ENCODE measurements at places on chromosomes 1 and 21.

- no peak for DNase-seq
Measured at GRCh38 chr1:22318279-22318981, 133.2 kb upstream of the ZBTB40 start.

- DNase-seq: no peak
Measured at GRCh38 chr1:228063251-228064191, 19.0 kb upstream of the ARF1 start.

- no peak for DNase-seq
Measured at GRCh38 chr1:33032126-33032869, 4.4 kb downstream of the AK2 start.

- DNase-seq: no peak
Measured at GRCh38 chr1:41046347-41046775, 24.8 kb upstream of the SLFNL1 start.

- no peak for DNase-seq
Measured at GRCh38 chr21:37214952-37215351, 52.2 kb downstream of the VPS26C start.

GRCh38 chr21:39776589-39776988 lies 31.6 kb downstream of the IGSF5 start:
- no peak for DNase-seq

DNA sequence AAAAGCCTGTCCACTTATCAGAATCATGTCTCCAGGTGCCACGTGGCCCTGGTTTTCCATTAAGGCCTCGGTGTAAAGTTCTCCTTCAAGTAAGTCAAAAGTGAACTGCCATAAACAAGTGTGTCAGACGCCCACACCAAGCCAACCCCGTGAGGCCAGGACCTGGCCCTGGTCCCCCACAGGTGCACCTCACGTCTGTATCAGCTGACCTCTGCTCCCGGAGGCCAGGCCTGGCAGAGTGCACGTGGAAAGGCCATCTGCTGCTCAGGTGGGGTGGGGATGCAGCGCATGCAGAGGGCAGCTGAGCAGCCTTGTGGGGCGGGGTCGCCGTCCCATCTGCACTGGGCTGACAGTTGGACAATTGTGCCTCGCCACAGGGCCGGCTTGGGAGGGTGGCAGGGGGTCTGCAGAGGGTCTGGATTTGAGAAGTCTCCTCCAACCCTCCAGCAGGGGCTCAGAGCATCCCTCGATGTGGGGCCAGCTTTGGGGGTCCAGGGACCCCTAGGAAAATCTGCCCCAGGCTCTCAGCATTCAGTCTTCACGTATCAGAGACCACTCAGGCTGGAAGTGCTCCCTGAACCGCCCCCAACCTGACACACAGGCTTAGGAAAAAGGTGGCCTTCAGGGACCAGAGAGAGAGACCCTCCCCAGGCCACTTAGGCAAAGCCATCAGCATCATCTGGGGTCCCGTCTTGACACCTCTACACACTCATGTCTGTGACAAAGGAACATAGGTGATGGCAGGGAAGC lies 3.0 kb downstream of the SLC19A1 start:
- DNase-seq: no peak

DNA sequence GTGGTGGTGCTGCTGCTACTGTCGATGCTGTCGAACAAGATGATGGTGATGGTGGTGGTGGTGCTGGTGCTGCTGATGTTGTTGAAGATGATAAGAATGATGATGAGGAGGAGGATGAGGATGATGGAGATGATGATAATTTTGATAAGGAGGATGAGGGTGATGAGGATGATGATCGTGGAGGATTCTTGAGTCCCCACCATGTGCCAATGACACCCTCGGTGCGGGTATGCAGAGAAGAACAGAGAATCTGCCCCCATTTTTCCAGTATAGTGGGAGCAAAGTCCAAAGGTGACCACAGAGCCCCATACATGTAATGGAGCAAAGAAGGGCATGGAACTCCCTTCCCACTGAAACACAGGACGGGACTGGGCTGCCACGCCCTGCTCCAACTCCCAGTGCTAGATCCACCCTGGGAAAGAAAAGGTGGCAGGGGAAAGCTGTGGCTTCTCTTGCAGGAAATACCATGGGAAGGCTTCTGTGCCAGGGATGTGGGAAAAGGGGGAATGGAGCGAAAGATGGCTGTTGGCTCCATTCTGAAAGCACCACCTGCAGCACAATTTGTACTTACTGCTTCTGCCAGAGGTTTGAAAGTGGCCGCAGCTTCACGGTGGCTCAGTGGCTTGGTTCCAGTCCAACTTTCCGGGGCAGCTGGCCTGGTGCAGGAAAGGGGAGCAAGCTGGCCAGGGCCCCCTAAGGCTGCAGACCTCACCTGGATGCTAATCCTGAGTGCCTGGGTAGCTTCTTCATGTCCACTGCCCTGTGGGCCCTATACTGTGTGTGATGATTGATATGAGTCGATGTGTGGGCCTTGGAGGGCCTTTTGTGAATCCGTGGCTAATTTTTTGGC lies 387.2 kb upstream of the VAMP3 start:
- DNase-seq: no peak

DNA sequence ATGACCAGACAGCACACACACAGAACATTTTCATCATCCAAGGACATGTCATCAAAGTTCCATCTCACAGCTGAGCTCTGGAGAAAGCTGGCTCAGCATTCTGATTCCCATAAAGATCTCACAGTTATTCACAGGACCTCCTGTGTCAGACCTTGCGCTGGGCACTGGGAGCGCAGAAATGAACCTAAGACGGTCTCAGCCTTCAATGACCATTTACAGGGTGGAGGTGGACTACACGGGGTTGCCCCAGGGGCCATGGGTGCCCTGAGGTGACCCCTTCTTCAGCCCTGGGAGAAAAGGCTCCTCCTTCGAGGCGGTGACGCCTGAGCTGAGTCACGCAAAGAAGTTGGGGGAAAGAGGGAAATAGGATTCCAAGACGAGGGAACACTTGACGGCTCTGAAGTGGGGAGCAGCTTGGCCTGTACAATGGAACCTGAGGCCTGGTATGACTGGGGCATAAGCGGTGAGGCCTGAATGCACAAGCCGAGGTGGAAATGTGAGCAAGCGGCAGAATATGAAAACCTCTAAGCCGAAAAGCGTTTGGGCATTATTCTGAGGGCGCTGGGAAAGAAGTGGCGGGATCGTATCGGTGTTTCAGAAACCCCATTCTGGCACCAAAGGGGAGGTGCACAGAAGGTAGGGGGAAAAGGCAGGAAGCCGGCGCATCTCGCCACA lies 797 bp downstream of the CC2D1B start:
- DNase-seq: no peak

DNA sequence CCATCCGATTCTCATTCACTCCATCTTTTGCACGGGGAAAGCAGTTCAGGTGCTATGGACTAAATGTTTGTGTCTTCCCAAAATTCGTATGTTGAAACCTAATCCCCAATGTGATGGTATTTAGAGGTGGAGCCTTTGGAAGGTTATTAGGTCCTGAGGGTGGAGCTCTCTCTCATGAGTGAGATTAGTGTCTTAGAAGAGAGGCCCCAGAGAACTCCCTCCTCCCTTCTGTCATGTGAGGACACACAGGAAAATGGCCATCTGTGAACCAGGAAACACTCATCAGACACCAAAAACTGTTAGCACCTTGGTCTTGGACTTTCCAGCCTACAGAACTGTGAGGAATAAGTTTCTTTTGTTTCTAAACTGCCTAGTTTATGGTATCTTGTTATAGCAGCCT lies 15.8 kb upstream of the CCDC190 start:
- no peak for DNase-seq

GRCh38 chr1:26530895-26531598 lies 1.5 kb downstream of the RPS6KA1 start:
- no peak for DNase-seq

DNA sequence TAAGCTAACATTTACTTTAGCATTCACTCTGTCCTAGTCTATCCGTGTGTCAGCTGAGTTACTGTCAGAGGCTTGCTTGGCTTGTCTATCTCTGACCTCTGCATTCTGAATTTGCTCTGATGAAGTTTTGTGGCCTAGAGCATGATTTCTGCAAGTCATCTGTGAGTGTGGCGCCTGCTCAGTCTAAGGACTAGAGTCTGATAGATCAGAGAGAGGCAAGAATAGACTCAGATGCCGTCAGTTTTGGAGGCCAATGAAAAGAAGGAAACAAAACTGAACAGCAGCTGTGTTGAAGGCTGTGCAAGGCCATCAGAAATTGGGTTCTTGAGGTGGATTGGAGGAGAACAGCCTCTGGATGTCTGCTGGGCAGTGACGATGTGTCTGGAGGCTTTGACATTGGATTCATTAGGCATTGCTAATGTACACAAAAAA lies 573.1 kb downstream of the USP25 start:
- DNase-seq: no peak

GRCh38 chr1:109083501-109083900 lies 7.1 kb upstream of the TMEM167B start:
- DNase-seq: no peak

GRCh38 chr1:5982276-5982675 lies 9.9 kb downstream of the NPHP4 start:
- no peak for DNase-seq

DNA sequence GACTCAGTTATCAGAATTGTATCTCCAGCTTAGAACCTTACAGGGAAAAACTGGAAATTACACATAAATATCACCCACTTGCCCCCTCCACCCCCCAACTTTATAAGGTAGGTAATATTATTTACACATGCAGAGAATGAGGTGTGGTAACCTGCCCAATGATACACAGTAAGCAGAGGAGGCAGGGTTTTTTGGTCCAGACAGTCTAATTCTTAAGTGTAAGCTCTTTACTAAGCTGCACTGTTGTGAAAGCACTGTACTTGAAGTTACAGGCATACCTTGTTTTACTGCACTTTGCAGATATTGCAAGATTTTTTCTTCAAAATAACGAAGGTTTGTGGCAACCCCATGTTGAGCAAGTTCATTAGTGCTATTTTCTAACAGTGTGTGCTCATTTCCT lies 24.8 kb upstream of the MYOCOS start:
- DNase-seq: no peak

GRCh38 chr1:180611016-180611930 lies 20.5 kb upstream of the XPR1 start:
- no peak for DNase-seq

DNA sequence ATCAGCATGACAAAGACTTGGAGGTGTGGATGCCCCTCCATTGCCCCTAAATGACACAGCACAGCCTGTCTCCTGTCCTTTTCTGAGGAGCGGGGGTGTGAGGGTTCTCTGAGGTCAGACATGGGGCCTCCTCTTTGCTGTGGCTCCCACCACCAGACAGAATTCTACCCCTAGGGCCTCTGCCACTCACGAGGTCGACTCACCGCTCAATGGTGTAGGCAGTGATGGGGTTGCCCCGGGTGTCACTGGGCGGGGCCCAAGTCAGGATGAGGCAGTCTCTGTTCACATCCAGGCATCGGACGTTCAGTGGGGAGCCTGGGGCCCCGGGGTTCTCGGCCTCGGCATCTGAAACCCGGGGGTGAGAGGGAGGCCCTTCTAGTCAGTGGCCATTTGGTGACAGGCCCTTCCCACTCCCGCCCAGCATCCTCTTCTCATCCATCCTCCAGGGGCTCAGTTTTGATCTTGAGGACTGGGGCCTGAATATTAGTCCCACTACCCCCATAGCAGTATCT lies 19.9 kb downstream of the MYOM3 start:
- DNase-seq: no peak

GRCh38 chr1:61556631-61557030 lies 168.3 kb downstream of the TM2D1 start:
- DNase-seq: no peak

DNA sequence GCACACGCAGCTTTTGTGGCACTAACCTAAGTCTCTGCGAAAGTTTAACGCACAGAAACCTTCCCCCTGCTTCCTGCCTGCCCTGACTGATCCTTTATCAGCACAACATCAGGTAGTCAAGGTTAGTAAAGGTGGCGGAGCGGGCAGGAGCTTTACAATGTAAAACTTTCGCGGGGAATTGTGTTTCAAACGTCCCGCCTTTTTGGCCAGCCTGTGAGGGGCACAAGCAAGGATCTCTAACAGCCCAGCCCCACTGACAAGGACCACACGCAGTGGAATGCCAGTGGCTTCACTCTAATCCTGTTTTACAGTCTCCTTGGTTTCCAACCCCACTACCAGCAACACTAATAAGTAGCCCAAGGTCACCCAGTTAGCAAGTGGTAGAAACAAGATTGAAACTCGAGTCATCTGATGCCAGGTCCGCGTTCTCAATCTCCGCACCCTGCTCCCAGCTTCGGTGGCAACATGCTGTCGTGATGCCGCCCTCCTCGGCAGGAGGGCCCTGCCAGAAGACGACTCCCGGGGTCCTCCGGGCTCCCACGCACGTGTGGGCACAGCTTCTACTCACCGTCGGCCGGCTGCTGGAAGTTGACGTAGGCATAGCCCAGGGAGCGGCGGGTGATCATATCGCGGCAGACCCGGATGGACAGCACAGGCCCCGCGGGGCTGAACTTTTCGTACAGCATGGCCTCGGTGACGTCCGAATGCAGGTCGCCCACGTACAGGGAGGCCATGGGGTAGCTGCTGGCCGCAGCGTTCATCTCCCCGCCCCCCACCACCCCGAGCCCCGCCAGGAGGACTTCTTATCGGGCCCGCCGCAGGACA lies 1.2 kb downstream of the PABPC4 start:
- DNase-seq: peak; percentile 44

GRCh38 chr1:152034654-152035538 lies 1.9 kb downstream of the S100A11 start:
- DNase-seq: peak; percentile 41
